ENCODE measurements at places on chromosomes 7 and 10.

GRCh38 chr7:51040787-51041186, 258.1 kb upstream of the GRB10 start:
- no peak for DNase-seq

GRCh38 chr7:100053215-100053614, 3.6 kb downstream of the ZSCAN21 start:
- DNase-seq: no peak

GRCh38 chr7:99290980-99291607, 18.5 kb downstream of the MYH16 start:
- no peak for DNase-seq

DNA sequence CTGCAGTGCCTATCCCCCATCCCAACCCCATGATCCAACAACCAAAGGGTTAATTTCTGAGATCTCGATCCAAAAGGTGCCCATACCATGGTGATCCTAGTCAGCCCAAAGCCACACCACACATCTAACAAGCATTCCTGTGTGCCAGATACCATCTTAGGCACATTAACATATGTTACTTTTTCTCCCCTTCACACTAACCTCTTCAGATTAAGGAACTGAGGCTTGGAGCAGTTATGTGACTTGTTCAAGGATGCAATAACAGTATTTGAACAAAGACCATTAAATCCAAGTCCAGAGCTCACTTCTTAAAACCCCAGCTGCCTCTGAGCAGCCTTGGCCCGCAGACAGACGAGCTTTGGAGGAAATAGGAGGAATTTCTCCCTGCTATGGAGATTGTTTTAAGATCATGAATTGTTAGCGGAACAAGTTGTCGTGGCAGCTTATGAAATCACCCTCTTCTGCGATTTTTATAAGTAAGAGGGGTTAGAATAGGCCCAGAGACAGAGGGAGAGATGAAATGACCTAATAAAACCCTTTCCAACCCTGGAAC, 327.2 kb downstream of the KCNMA1 start:
- no peak for DNase-seq

- no peak for DNase-seq
Observed at GRCh38 chr7:155570991-155571390, 24.6 kb upstream of the CNPY1 start.

- DNase-seq: no peak
Observed at GRCh38 chr10:128474571-128474970, 348.3 kb upstream of the MKI67 start.

GRCh38 chr7:74092964-74093471, 9.4 kb downstream of the LIMK1 start:
- peak; percentile 68 for DNase-seq

DNA sequence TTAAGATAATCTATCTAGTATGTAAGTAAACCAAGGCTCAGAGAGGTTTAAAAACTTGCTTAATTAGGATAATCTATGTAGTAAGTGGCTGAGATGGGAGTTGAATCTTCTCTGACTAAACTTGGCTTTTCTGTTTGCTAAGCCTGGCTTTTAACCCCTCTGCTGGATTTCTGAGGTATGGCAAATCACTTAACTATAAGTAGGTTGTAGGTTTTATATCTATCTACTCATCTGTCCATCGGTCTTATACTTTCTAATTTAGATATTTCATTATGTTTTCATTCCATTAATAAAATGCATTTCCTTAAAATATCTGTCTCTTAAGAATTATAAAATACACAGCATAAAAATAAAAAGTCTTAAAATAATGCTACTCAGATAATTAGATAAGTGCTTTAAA, 59.4 kb downstream of the ST7 start:
- no peak for DNase-seq

DNA sequence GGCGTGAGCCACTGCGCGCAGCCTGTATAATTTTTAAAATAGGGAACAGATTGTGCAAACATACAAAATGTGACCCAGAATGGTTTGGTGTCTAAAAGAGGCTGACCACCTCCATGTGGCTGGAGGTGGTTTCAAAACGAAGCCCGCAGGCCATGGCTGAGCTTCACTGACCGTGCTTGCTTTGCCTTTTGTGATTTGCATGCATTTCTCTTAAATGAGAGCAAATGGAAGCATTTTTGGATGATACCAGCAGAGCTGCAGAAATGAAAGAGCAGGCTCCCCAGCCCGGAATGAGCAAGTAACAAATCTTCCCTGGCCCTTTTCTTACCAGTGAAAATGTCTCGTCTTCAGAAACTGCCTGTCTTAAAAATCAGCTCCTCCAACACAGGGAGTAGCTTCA, 239.9 kb downstream of the CAMK1D start:
- DNase-seq: no peak

DNA sequence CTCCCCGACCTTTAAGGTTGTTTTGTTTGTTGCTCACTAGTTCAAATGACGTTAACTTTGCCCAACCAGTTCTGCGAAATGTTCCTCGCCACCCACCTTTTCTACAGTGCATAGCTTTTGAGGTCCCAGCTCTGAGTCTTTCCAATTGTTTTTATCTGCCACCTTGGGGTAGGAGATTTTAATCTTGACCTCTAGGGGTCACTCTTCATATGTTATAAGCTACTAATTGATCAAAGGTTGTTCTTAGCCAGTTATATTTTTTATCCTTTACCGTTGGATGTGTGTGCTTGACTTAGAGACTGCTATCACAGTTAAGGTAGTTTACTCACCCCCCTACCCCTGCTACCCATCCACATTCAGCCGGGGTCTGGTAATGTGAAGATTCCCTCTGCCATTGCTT, 372.4 kb downstream of the SUGCT start:
- DNase-seq: no peak

- DNase-seq: no peak
Observed at GRCh38 chr7:39958038-39958437, 8.0 kb downstream of the CDK13 start.

GRCh38 chr10:52322936-52323335, 8.9 kb downstream of the DKK1 start:
- DNase-seq: no peak

- DNase-seq: no peak
Observed at GRCh38 chr7:110568388-110568787, 522.5 kb upstream of the LRRN3 start.

DNA sequence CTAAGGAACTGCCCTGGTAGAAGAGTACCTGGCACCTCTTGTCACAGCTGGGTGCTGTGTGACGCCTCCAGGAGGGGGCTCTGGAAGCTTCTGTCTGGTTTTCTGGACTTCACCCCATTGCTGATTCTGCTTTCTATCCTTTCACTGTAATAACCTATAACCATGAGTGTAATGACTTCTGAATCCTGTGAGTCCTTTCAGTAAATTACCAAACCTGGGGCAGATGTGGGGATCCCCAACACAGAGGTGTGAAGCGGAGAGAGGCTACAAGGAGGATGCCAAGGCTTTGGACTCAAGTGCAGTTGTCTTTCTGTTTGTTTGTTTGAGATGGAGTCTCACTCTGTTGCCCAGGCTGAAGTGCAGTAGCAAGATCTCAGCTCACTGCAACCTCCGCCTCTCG, 143.7 kb downstream of the SFMBT2 start:
- no peak for DNase-seq

- DNase-seq: no peak
Observed at GRCh38 chr7:46545790-46546189, 624.7 kb upstream of the IGFBP3 start.

- DNase-seq: no peak
Observed at GRCh38 chr10:70198696-70199466, 28.6 kb upstream of the SAR1A start.

DNA sequence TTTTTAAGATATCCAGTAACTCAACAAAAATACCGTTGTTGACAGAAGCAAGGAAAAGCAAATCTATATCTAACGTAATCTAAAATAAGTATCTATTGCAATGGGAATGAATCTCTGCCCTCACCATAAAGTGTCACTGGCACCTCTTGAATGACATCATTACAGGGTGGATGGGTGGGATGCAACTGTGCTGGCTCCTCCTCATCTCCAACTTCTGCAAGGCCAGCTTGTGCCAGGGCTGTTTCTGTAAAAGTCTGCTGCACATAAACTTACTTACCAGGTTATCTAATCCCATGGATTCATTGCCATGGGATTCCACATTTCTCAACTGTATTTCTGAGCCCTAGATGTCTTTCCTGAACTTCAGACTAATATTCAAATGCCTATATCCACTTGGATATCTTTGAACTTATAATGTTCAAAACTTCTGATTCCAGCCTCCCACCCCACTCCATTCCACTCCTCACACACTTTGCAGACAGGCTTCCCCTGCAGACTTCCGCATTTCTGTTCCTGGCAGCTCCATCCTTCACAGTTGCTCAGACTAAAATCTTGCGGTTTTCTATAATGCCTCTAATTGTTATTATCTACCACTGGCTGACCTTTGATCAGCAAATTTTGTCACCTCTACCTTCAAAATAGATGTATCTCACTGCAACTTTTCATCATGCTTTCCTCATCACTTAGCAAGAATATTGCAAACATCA, 10.7 kb downstream of the FGL2 start:
- DNase-seq: no peak

- no peak for DNase-seq
Observed at GRCh38 chr7:7527047-7527446, 8.6 kb downstream of the COL28A1 start.

GRCh38 chr10:27457966-27458365, 46.1 kb upstream of the RAB18 start:
- DNase-seq: no peak

DNA sequence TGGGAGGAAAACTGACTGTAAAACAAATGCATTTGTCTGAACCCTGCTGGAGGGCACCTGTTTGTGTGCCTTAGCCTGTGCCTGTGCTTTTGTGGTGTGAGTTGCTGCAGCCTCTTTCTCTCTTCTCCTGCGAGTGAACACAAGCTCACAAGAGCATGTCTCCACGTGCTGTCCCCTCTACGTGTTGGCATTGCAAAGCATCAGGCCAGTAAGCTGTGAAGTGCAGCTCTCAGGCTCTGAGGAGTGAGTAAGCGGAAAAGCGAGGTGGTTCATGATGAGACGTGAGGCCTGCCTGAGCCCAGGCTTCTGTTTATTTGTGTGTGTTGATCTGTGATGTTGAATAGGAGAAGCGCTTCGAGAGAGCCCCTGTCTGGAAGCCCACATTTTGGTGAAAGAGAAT, 85.6 kb upstream of the PDCD4 start:
- no peak for DNase-seq

- no peak for DNase-seq
Observed at GRCh38 chr10:5440206-5440605, 27.8 kb downstream of the NET1 start.

DNA sequence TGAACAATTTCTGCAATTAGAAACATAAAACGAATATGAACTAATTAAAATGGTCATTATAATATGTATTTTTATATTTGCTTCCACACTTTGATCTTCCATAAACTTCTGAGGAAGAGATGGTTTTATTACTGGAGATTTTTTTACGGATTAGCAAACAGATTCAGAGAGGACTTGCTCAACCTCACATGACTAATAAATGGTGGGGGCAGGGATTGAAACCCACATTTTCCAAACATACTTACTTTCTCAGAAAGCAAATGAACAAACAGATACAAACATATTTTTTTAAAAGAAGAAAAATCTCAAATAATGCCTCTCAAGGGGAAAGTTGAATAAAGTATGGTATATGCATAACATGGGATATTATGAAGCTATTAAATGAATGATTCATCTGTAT, 18.3 kb downstream of the ANKMY2 start:
- DNase-seq: no peak

GRCh38 chr10:43963793-43964425, 315.2 kb upstream of the ZNF32 start:
- no peak for DNase-seq

DNA sequence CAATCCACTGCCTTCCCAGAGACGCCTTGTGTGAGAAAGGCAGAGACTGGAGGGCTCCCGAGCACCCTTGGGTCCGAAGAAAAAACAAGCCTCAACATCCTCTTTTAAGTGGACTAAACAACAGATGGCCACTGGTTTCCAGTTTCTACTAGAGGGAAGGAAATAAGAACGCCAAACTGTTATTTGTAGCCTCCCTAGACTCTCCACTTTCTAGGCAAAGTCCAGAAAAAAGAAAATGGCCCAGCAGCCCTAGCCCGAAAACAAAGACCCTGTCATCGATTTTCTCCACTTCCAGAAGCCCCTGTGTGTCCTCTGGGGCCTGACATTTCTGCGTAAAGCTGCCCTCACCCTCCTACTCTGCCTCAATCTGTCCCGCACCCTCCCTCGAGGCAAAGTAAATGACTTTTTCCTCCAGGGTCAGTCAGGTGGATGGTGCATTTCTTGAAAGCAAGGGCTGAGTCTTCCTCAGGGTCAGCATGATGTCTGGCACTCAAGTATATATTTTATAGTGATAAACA, 6.0 kb downstream of the RGS10 start:
- DNase-seq: no peak

GRCh38 chr10:131187926-131188325, 123.6 kb downstream of the TCERG1L start:
- DNase-seq: no peak

- DNase-seq: no peak
Observed at GRCh38 chr7:81385370-81385769, 384.5 kb downstream of the HGF start.

- no peak for DNase-seq
Observed at GRCh38 chr10:58064714-58065528, 202.8 kb downstream of the IPMK start.

GRCh38 chr7:106736508-106737201, 75.7 kb upstream of the CCDC71L start:
- DNase-seq: peak; percentile 16

GRCh38 chr10:114406455-114406854, 2.2 kb upstream of the AFAP1L2 start:
- DNase-seq: no peak

- no peak for DNase-seq
Observed at GRCh38 chr7:117066668-117067067, 113.4 kb downstream of the ST7 start.

DNA sequence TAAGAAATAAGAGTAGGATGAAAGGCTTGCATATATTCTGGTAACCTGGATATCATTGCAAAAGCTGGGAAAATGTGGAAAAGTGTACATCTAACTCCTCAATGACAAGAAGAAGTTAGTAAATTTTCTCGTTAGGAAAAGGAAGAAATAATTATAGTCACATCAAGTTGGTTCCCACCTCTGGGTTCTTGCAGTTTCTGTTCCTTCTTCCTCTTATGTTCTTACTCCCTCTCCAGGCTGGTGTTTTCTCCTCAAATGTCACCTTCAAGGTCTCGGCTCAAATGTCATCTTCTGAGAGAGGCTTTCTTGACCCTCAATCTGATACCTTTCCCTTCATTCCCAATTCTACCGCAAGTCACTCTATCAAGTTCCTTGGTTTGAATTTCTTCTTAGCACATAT, 64.4 kb downstream of the ENTPD1 start:
- no peak for DNase-seq

GRCh38 chr10:13632884-13633440, 46.2 kb downstream of the PRPF18 start:
- DNase-seq: no peak
